ENCODE measurements at places on chromosomes 2 and 18.

DNA sequence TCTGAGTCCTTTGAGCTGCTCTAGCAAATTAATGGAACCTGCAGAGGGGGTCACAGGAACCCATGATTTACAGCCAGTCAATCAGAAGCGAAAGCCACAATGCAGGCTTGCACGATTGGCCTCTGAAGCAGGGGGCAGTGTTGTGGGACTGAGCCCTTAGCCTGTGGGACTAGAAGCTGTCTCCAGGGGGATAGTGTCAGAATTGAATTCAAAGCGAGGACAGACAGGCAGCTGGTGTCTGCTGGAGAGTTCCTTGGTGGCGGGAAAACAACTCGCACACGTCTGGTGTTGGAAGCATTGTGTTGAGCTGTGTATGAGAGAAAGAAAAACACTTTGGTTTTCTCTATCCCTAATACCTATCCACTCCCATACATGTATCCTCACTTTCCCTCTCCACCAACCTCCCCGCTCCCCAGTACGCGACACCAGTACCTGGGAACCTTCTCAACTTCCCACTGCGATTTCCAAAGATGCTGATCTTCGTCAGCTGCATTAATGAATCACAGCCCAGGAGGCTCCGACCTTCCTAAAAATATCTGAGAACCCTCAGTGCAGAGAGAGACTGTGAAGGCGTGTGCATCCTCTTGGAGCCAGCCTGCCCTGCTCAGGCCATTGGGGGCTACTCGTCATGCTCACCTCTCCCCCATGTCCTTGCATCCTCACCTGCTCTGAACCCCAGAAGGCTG is 88.2 kb downstream of the HS1BP3 start:
- no peak for DNase-seq

GRCh38 chr2:70978341-70979179 is at the start of gene ANKRD53:
ANKRD53 (plus strand) TSS chr2:70978630; CDS start chr2:70978646, 16 bp downstream.
- no peak for DNase-seq

DNA sequence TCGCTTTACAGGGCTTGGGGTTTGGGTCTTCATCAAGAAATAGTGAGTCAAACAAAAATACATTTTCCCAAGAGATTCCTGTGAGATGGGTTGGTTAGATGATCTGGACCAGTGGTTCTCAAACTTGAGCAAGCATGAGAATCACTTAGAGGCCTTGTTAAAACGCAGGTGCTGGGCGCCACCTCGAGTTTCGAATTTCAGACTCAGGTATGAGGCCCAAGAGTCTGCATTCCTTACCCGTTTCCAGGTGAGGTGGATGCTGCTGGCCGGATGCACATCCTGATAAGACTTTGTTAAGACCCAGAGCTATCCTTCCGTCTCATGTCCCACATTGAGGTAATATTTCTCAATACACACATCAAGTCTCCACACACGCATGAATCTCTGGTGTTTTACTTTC is 707.8 kb upstream of the SALL3 start:
- DNase-seq, result no peak

DNA sequence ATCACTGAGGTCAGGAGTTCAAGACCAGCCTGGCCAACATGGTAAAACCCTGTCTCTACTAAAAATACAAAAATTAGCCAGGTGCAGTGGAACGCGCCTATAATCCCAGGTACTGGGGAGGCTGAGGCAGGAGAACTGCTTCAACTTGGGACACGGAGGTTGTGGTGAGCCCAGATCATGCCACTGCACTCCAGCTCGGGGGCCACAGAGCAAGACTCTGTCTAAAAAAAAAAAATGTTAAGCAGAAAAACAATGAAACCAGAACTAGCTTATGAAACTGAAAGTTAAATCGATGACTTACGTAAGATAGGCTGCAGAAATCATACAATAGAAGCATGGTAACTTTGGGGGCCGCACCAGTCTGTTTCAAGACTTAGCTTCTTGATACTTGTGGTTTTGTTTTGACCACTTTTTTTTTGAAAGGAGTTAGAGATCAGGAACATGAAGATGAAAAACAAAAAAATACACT is 6.2 kb upstream of the GPR155 start:
- no peak for DNase-seq

Measured in COLO829 (cell line).